Fibroblast of skin of back (primary cell): ENCODE measurements at places on chromosomes 4 and X.
A peak's percentile ranks its signal among the peaks of the same experiment; 100 is the strongest.

- no peak for DNase-seq
These were observed 508.9 kb downstream of the GRID2 start for GRCh38 chr4:92812652-92813051.

GRCh38 chr4:176002007-176002613, 63.5 kb upstream of the WDR17 start:
- DNase-seq = peak; percentile 12

DNA sequence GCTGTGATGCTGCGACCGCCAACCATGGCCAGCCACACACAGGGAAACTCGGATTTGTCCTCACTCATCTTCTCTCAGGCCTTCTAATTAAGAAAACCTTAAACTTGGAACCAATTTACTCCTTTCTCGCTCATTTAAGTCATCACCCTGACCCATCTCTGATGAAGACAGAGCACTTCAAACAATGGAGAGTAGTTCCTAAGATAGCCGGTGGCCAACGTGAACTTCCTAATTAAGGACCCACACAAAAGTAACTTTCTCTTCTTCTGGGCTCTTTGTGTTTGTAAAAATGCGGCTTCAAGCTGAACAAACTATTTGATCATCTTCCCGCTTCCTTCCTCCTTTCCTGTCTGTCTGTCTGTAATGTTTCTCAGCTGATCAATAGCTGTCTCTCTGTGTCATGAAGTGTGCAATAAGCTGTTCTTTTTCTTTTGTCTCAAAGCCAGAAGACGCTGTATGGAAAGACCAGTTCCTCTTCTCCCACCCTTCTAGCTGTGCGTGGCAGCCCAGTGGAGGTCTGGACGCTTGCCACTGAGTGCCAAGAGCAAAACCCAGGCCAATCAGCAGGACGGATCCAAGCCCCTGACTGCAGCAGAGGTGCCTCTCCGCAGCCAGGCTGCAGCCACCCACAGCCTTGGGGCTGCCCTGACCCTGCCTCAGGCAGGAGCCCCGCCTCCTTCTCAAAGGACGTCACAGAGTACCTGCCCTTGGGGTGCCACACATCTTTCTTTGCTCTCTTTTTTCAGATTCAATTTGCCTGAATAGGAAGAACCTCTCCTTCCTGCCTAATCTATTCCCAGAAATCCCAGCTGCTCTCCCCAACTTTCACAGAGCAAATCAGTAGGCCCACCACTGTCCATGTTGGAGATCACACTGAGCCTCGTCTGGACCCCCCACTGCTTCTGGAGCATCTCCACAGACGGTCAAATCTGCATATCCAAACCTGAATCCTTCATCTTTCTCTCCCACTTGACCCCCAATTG, 59.3 kb downstream of the MAML3 start:
- DNase-seq = no peak

DNA sequence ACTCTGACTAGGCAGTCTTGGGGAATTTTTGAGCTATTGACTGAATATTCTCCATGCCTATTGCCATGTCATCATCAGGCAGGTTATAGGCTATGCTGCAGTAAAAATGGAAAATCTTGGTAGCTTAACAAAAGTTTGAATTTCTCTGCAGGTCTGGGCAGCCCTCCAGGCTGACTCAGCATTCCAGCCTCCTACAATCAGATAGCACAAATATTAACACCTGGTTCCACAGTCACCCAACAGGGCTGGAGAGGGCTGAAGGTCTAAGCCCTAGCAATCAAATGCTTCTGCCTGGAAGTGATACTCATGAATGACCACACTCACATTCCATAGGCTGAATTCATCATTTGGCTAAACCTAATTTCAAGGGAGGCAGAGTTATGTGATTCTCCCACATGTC, 9.6 kb upstream of the PPP3CA start:
- DNase-seq = peak; percentile 89

DNA sequence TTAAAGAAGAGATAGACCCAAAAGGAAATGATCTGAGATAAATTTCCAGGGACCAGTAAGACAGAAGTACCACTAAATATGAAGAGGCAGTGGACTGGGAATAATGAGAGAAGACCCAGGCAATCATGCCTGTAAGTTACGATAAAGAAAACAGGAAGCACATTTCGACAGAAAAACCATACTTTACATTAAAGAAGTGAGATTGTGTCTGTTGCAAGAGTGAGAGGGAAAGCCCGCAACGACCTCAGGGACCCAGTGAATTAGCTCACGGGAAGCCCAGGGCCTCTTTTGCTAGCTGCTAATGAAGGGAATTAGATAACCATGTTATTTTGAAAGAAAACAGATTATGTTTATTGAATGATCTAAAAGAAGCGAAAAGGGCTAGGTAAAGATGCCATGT, 28.9 kb upstream of the ACSL1 start:
- DNase-seq = no peak

- no peak for DNase-seq
These were observed 4.6 kb upstream of the ADD1 start for GRCh38 chr4:2839060-2839459.

DNA sequence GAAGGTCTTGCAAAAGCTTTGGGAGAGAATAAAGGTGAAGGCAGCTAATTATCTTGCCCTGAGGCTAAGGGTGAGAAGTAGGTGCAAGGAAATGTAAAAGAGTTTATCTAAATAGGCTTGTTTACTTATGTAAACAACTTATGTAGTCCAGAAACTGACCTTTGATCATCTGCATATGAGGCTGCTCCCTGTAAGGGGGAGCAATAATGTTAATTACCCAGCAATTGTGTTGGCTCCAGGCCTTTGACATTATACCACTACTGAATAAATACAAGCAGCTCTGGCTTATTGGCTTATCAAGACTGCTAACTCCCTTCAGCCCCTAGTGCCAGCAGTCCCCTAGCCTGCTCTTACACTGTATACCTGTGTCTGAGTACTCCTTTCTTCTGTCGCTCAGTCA, 303.7 kb upstream of the GNPDA2 start:
- DNase-seq = no peak

- DNase-seq = no peak
These were observed 93.9 kb downstream of the CEP44 start for GRCh38 chr4:174377613-174378012.

DNA sequence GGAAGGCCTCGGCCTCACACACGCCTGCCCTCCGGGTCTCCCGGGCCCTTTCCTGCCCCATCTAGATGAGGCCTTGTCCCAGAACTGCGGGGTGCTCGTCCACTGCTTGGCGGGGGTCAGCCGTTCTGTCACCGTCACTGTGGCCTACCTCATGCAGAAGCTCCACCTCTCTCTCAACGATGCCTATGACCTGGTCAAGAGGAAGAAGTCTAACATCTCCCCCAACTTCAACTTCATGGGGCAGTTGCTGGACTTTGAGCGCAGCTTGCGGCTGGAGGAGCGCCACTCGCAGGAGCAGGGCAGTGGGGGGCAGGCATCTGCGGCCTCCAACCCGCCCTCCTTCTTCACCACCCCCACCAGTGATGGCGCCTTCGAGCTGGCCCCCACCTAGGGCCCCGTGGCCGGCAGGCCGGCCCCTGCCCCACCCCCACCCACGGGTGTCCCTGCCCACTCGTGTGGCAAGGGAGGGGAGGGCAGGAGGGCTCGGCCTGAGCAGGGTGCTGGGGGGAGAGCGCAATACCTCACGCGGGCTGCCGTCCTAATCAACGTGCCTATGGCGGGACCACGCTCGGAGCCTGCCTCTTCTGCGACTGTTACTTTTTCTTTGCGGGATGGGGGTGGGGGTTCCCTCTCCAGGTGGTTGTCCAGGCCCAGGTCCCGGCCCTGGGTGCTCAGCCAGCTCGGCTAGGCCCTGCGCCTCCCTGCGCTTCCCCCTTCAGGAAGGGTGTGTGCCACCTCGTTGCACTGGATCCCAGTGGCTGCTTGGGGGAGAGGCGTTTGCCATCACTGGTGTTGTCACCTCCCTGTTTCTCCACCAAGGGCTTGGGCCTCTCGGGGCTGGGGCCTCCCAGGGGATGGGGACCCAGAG, 3.1 kb downstream of the DUSP9 start:
- DNase-seq = no peak

DNA sequence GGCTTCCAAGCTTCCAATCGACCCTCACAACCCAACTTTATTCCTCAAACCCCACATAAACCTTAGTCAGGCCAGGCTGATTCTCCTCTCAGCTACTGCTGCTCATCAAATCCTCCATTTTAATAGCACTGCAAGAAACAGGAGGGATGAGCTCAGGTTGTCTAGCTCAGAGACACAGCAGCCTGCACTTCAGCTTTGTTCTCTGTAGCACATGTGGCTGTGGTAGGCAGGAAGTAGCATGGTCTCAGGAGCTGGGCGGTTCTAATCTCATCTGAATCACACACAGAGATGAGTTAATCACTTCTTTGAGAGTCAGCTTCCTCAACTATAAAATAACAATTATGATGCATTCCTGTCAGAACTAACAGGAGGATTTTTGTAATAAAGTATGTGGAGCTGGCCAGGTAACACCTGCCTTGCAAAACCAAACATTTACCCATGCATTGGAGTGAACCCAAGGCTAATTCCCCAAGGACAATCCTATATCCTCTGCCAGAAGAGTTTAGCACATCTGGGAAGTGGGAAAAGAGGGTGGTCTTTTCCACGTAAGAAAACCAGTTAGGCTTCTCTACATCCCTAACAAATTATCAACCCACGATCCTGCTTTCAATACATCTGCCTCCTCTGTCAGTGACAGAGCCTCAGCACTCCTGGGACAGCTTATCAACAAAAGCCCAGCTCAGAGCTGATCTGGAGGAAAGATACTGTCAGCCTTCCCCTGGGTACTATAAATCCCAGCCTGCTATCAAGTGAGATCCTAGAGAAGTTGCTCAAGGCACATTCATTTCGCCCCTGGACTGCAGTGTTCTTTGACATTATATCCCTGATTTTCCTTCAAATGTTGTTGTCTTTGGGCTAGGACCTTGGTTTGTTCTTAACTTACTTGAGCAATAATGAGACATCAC, 32.8 kb downstream of the ELOVL6 start:
- DNase-seq = peak; percentile 87

DNA sequence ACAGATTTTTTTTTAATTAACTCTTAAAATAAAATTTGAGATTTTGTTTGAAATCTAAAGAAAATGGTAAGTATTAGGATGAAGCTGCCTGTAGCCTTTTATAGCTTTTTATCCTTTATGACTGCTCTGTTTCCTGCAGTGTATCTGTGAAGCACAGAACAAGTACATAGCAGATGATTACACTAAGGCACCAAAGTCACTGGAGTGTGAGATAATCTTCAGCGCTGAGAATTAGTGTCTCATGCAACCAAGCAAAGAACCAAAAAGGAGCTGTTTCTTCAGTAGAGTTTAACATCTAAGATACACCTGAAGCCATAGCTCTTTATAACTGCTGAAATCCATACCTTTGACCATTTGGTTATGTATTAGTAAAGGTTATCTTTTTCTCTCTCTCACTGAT, 1989.8 kb upstream of the PCDH10 start:
- no peak for DNase-seq

DNA sequence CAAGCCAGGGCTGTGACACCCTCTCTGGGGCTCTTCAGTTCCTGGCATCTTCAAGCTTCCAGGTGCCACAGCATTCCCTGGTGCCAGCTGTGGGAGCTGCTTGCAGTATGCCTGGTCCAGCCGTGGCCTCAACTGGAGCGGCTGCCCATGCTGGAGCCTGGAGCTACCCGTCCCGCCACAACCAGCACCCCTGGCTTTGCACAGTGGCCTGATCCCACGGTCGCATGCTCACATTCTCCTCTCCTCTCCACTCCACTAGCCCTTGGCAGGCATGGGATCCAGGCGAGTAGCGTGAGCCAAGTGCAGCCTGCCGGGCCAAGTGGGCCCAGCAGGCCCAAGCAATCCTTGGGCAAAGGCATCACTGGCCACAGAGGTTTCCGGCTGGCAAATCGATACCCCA, 81.7 kb downstream of the PPP4R3C start:
- no peak for DNase-seq

GRCh38 chrX:123392921-123393320, 208.8 kb downstream of the GRIA3 start:
- peak; percentile 16 for DNase-seq

GRCh38 chr4:58587856-58588255, 1477.7 kb upstream of the IGFBP7 start:
- no peak for DNase-seq

GRCh38 chr4:6122496-6122895, 77.9 kb downstream of the JAKMIP1 start:
- DNase-seq = no peak

GRCh38 chrX:41381685-41382084, 47.7 kb downstream of the DDX3X start:
- peak; percentile 72 for DNase-seq

GRCh38 chrX:65644621-65645289, 22.7 kb upstream of the MSN start:
- peak; percentile 85 for DNase-seq

DNA sequence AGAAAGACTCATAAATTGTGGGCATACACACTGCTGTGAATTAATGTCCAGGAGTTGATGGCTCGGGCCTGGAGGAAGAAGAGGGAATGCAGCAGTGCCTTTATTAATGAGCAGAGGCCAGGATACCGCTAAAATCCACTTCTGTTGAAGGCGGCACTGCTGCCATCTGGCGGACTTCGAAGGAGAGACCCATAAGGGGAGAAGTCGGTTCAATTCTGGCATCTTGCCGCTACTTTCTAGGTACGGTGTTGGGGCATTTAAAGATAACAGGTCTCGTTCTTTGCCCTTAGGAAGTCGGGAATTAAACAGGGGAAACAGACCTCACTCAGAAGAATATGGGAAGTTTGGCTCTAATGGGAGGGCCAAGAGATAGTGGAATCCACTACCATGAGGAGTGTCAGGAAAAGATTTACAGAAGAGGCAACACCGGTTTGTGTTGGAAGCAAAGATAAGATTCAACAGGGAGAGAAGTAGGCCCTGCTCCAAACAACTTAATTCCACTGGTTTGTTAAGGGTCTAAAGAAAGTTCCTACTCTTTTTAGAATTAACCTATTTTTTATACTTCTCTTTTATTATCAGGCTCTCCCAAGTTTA, 133.6 kb upstream of the GIMD1 start:
- DNase-seq = peak; percentile 64

DNA sequence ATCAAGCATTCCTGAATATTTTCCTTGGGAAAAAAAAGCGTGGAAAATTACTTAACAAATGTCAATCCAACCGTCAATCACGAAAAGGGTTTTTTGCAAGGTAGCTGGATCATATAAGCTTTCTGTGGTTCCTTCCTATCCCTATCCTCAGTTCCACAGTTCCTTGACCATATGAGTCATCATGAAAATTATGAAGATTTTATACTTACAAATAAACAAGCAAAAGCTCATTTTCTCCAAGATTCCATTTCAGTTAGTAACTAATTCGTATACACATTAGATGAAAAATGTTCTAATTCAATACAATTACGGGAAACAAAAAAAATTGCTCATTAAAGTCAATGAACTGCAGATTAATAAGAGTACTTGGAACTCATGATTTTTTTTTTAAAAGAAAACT, 228.8 kb downstream of the NSUN7 start:
- no peak for DNase-seq

GRCh38 chrX:68865300-68865699, 36.5 kb downstream of the EFNB1 start:
- DNase-seq = no peak

DNA sequence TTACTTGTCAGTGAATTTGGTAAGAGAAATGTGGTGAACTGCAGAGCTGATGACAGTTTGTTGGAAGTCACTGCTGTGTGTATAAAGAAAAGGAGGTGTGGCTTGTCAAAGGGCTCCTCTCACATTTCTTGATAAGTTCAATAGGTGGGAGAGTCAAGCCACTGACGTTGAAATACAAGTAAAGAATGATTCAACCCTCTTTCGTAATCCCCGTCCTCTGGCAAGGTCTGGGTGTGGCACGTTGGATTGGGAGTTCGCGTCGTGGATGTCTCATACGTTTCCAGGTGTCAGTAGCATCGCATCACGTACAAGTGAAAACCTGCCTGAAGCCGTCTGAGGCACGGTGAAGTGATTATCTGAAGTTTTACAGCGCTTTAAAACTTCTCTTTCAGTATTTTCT, 76.4 kb downstream of the EGF start:
- DNase-seq = no peak
